Ascending aorta (tissue), 2 donors: ENCODE measurements at places on chromosomes 11 and 22.

- DNase-seq = no peak
Observed at GRCh38 chr11:75148436-75148983, 2.4 kb upstream of the SLCO2B1 start.

- DNase-seq = no peak
Observed at GRCh38 chr11:45341372-45341771, 55.2 kb upstream of the SYT13 start.

- no peak for DNase-seq
Observed at GRCh38 chr11:101509922-101510321, 73.9 kb downstream of the TRPC6 start.

GRCh38 chr22:31449506-31449905 lies 40.1 kb downstream of the EIF4ENIF1 start:
- DNase-seq = no peak

DNA sequence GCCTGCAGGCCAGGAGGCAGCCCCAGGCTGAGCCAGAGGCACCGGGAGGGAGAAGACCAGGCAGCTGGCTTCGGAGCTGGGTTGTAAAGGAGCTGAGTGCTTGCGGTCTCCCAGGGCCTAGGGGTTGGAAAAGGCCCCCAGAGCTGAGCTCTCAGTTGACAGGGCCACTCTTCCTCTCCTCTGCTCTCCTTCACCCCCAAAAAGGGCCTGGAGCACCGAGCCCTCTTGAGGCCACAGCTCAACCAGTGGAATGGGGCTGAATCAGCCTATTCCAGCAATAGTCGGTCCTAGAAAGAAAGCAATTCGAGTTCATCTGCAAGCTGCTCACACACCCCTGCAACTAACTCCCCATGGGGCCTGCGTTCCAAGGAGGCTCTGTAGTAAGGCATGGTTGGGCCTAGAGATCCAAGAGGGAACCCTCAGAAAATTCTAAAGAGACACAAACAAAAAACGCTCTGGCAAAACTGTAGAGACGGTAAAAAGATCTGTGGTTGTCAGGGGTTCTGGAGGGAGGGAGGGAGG lies 205.0 kb downstream of the BUD13 start:
- no peak for DNase-seq
